Common myeloid progenitor, CD34-positive (primary cell): ENCODE measurements at places on chromosomes 5 and 9.
A peak's percentile ranks its signal among the peaks of the same experiment; 100 is the strongest.

GRCh38 chr5:127844581-127845021 lies 141.4 kb downstream of the CCDC192 start:
- no peak overlapping the region for H3K27ac ChIP-seq
- no peak for DNase-seq
- peaks cover 11% of the 10 kb centered on the region for H3K4me1 ChIP-seq
- no peaks in the 10 kb centered on the region for H3K27me3 ChIP-seq
- no peak overlapping the region for H3K4me3 ChIP-seq

GRCh38 chr5:107799306-107799705 lies 128.6 kb upstream of the EFNA5 start:
- no peaks in the 10 kb centered on the region for H3K4me1 ChIP-seq
- DNase-seq: no peak
- H3K27me3 ChIP-seq: peaks cover 3% of the 10 kb centered on the region
- no peak overlapping the region for H3K4me3 ChIP-seq
- H3K36me3 ChIP-seq: no peaks in the 10 kb centered on the region

GRCh38 chr5:33538201-33538600 lies 97.4 kb downstream of the TARS1 start:
- H3K4me1 ChIP-seq: no peaks in the 10 kb centered on the region
- H3K27me3 ChIP-seq: no peaks in the 10 kb centered on the region
- no peak overlapping the region for H3K4me3 ChIP-seq
- DNase-seq: no peak
- H3K36me3 ChIP-seq: no peaks in the 10 kb centered on the region
- H3K27ac ChIP-seq: no peak overlapping the region

GRCh38 chr5:95986937-95987520 lies 25.4 kb upstream of the ELL2 start:
- H3K4me1 ChIP-seq: no peaks in the 10 kb centered on the region
- no peaks in the 10 kb centered on the region for H3K27me3 ChIP-seq
- H3K27ac ChIP-seq: no peak overlapping the region
- H3K4me3 ChIP-seq: no peak overlapping the region
- no peak for DNase-seq
- H3K36me3 ChIP-seq: no peaks in the 10 kb centered on the region

GRCh38 chr9:24258626-24259025 lies 287.1 kb downstream of the IZUMO3 start:
- H3K27ac ChIP-seq: no peak overlapping the region
- no peaks in the 10 kb centered on the region for H3K27me3 ChIP-seq
- DNase-seq: no peak

- H3K27ac ChIP-seq: peak overlapping the region; percentile 67
- H3K27me3 ChIP-seq: no peaks in the 10 kb centered on the region
- H3K4me1 ChIP-seq: peaks cover 55% of the 10 kb centered on the region
- H3K36me3 ChIP-seq: no peaks in the 10 kb centered on the region
- DNase-seq: peak; percentile 68
Measured at GRCh38 chr5:139149477-139150199, 48.5 kb downstream of the SIL1 start.

DNA sequence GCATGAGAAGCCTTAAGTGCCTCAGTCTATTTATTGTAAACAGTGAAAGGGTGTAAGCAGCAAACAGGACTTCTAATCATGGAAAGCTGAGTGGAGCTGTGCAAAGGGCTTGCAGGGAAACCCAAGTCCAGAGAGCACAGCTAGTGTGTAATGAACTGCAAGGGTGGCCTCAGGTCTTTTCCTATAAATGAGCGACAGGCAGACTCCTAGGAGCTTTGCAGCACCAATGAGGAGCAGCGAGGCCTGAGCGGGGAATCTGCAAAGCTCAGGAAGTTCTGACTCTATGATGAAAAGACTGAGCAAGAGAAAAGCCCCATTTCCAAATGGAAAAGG lies 250.1 kb upstream of the MAP3K1 start:
- peaks cover 3% of the 10 kb centered on the region for H3K4me1 ChIP-seq
- H3K36me3 ChIP-seq: no peaks in the 10 kb centered on the region
- no peak overlapping the region for H3K4me3 ChIP-seq
- no peak overlapping the region for H3K27ac ChIP-seq

DNA sequence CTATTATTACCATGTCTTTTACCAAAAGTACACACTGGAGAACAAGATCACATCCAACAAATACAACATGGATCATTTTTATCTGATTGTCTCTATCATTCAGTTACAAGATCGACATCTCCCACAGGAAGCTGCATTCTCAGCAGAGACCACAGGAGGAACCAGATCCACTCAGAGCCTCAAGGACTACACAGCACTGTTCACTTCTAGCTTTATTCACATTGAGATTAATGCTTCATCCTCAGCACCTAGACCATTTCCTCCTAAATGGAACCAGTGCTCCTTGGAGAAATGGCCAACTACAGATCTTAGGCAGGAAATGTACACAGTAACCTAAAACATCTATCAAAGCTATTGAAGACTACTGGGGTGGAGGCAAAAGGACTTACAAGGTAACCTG lies 13.3 kb upstream of the C5orf15 start:
- DNase-seq: no peak
- no peaks in the 10 kb centered on the region for H3K27me3 ChIP-seq
- H3K4me3 ChIP-seq: no peak overlapping the region
- peaks cover 50% of the 10 kb centered on the region for H3K36me3 ChIP-seq
- H3K4me1 ChIP-seq: peaks cover 3% of the 10 kb centered on the region
- H3K27ac ChIP-seq: no peak overlapping the region

DNA sequence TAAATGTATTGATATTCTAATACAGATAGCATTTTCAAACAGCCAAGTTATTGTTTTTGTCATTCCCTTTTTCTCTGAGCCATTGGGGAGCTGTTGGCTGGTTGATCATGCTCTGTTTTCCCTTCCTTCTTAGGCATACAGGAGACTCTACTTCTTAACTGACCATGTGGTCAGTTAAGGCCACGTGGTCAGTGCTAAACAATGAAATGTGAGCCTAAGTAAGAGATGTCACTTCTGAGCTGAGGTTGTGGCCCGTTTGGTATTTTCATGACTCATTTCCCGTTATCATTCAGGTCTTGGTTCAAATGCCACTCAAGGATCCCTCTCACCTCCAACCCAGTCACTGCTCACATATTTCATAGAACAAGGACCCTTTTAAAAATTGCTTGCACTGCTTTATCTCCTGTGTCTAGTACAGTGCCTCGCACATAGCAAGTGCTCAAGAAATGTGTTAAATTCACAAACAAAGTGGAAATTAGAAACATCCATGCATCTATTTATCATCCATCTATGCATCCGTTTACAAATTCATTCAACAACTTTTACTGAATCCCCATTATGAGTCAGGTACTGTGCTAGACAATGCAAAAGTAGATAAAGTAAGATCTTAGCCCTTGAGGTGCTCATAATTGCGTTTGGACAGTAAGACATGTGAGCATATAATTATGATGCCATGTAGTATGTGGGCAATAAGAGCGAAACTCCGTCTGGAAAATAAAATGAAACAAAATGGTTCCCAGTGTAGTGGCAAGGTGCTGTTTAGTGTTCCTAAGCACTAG lies 50.7 kb downstream of the ARRDC3 start:
- no peaks in the 10 kb centered on the region for H3K27me3 ChIP-seq
- H3K27ac ChIP-seq: no peak overlapping the region
- H3K36me3 ChIP-seq: no peaks in the 10 kb centered on the region

DNA sequence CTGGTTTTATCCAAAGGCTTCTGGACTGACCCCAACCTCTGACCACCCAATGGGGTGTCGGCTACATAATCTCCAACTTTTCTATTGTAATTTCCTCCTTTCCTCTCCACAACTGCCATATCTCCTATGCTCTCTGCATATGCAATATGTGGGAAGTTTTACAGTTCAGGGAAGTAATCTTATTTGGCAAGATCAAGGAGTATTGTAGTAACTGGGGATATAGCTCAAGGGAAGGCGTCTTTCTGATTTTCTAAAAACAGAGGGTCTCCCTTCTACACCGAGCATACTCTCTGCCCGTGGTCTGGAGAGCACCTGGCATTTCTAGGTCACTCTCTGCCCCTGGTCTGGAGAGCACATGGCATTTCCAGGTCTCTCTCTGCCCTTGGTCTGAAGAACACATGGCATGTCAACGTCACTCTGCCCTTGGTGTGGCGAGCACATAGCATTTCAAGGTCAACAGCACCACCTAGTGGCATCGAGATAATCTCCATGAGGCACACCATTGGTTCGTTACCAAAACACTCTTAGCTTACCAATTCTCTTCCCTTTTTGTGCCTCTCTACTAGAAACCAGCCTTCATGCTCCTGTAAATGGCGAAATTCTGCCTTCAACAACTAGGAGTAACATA lies 616.4 kb upstream of the NUDT12 start:
- H3K27ac ChIP-seq: no peak overlapping the region
- H3K4me3 ChIP-seq: no peak overlapping the region

DNA sequence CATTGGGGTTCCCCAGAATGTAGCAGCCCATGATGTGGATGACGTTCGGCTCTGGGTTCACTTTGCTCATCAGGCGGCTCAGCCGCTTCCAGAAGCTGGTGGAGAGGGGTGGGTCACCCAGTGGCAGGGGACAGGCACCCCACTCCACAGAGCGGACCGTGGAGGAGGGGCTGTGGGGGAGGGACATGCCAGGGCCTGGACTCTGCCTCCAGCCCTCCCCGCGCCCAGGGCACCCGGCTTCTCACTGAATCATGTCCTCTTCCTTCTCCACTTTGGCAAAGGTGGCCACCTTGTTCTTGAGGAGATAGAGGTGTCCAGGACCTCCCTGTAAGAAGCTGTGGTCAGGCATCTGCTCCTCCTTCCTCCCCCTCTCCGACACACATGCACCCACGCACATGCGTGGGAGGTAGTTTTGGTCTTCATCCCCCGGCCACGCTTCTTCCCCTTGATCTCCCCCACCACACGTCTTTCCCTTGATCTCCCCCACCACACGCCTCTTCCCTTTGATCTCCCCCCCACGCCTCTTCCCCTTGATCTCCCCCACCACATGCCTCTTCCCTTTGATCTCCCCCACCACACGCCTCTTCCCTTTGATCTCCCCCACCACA lies 8.9 kb upstream of the ENTPD8 start:
- no peak for DNase-seq
- H3K27ac ChIP-seq: no peak overlapping the region
- H3K27me3 ChIP-seq: no peaks in the 10 kb centered on the region
- no peak overlapping the region for H3K4me3 ChIP-seq
- peaks cover 29% of the 10 kb centered on the region for H3K4me1 ChIP-seq

- peaks cover 14% of the 10 kb centered on the region for H3K4me1 ChIP-seq
- H3K36me3 ChIP-seq: no peaks in the 10 kb centered on the region
- DNase-seq: no peak
Measured at GRCh38 chr5:178355671-178356070, 123.1 kb upstream of the PHYKPL start.

DNA sequence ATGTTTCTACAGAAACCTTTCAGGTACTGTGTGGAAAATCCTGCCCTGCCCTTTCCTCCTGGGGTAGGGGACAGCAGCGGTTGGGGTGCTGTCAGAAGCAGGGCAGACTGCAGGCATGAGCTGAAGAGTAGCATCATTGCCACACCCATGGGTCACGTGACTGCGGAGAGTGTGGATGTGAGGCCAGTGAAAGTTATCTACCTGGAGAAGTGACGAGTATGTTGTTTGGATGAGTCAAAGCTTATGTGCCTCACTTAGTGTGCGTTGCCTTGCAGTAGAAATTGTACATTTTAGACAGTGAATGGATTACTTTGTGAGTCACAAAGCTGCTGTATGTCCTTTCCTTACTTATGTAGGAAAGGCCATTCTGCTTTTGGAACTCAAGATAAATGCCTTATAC lies 21.7 kb upstream of the ACTBL2 start:
- H3K4me1 ChIP-seq: peaks cover 43% of the 10 kb centered on the region
- H3K4me3 ChIP-seq: no peak overlapping the region
- no peak for DNase-seq
- H3K27ac ChIP-seq: no peak overlapping the region
- H3K36me3 ChIP-seq: no peaks in the 10 kb centered on the region
- no peaks in the 10 kb centered on the region for H3K27me3 ChIP-seq

DNA sequence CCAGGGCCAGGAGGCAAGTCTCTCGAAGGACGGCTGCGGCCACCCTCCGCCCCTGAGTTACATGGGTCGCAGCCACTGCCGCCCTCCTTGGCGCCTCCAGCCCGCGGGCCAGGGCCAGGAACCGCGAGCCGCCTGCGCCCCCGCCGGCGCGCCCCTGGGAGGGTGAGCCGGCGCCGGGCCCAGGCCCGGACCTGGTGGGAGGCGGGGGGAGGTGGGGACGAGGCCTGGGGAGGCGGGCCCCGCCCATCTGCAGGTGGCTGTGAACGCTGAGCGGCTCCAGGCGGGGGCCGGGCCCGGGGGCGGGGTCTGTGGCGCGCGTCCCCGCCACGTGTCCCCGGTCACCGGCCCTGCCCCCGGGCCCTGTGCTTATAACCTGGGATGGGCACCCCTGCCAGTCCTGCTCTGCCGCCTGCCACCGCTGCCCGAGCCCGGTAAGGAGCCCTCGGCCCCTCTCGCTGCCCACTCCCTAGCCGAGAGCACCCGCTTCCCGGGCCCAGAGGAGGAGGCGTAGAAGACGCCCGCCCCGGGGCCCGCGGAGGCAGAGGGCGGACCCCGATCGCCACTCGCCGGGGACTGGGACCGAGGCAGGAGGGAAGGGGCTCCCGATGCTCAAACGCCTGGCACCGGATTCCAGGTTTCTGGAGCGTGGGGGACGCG lies at the start of gene ASS1:
TSS of gene ASS1 (plus strand) at position 397 of the 657 bp plus-strand sequence. CDS start 7,268 bp downstream, outside the sequence.
- H3K27ac ChIP-seq: no peak within 1 kb of the TSS
- peak within 1 kb of the TSS; percentile 33 for H3K4me3 ChIP-seq
- peak; percentile 50 for DNase-seq
- peaks cover 12% of the 10 kb centered on the region for H3K27me3 ChIP-seq
- no peaks in the 10 kb centered on the region for H3K36me3 ChIP-seq

DNA sequence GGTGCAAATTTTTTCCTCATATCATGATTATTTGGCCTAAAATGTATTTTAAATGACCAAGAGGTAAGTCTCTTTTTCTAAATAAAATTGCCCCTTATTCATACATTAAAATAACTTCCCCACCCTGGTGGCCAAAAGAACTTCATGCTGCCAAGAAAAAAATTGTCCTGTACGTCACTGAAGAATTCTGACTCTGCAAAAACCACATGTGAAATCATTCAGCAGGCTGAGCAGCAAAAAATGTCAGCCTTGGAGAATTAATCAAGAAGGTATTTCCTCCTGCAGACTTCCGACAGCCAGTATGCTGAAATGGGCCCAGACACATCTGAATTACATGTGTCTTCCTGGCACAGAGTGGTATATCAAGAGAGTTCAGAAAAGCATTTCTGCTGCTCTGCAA lies 94.6 kb upstream of the HMHB1 start:
- no peaks in the 10 kb centered on the region for H3K27me3 ChIP-seq
- peak; percentile 84 for DNase-seq
- H3K36me3 ChIP-seq: no peaks in the 10 kb centered on the region
- H3K27ac ChIP-seq: no peak overlapping the region
- H3K4me3 ChIP-seq: no peak overlapping the region

DNA sequence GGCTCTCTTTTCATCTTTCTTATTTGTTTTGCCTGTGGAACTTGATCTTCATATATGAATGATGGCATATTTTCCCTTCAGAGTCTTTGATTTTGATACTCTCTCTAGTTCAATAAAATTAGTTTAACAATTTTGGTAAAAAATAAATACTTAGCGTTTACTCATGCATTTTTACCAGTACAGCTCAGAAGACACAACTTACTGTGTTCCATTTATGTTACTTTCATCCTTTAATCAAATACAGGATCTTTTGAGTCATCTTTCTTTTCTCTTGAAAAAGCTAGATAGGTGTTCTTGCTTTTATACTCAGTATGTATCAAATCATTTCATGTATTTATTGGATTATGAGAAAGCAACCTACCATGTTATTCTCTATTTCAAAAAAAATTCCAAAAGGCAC lies 47.1 kb upstream of the RICTOR start:
- no peak overlapping the region for H3K4me3 ChIP-seq
- no peak overlapping the region for H3K27ac ChIP-seq
- no peaks in the 10 kb centered on the region for H3K27me3 ChIP-seq
- H3K4me1 ChIP-seq: no peaks in the 10 kb centered on the region
- DNase-seq: no peak
- H3K36me3 ChIP-seq: peaks cover 6% of the 10 kb centered on the region
